Stimulated activated CD8-positive, alpha-beta memory T cell treated with anti-CD3 and anti-CD28 coated beads, Interleukin-7, amount 100 ng/mL, for 1 hour (primary cell): ENCODE measurements at places on chromosomes 12 and 14.

- DNase-seq = no peak
Observed at GRCh38 chr12:110246636-110247339, 34.3 kb upstream of the ATP2A2 start.

GRCh38 chr12:25692115-25693035, 139.3 kb upstream of the LMNTD1 start:
- DNase-seq = no peak

DNA sequence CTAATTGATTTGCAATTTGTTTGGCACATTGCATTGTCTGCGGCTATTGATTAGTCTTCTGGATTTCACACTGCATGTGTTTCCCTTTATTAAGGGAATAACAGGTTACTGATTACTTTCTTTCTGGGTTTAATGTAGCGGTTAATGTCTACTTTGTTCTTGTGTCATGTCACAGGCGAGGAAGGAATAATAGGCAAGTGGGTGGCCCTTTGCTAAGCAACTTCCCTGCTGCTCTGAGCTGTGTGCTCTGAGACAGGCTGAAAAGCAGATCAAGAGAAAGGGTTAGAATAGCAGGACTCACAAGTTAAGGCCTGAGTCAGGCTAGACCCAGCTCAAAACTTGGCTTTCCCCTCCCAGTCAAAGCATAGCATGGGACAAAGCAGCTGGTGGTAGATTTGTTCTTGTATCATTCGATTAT, 77.2 kb downstream of the NKX2-1 start:
- DNase-seq = no peak

- DNase-seq = no peak
Observed at GRCh38 chr14:104841730-104842129, 23.3 kb upstream of the CEP170B start.

DNA sequence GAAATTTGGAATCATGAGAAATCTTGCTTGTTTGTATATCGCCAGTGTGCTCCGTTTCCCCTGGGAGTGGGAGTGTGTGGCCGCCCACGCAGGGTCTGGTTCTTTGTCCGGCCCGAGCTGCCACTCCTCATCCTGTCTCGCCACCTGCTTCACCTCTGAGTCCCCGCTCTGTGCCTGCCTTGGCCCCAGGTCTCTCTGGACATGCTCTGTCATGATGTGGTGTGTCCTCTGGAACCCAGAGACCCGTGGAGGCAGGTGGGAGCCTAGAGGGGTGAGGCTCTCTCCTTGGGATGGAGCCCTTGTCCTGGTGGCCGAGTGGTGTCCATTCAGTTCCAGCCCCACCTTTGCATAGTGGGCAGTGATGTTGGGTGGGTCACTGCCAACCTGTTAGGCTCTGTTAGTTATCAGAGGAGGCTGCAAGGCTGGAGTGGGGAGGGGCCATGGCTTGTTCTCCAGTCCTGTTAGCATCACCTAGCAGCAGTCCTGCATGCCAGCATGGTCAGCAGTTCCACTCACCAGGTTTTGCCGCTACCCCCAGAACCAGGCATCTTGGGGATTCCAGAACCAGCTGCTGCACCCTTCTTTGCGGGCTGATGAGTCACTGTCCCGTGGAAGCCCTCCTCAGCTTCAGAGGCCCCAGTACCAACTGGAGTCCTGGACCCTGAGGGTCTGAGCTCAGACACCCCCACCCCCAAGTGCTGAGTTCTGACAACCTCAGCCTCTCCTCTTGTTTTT, 76.5 kb downstream of the EP400 start:
- DNase-seq = no peak

- no peak for DNase-seq
Observed at GRCh38 chr12:127119600-127120140, 1147.3 kb upstream of the TMEM132C start.

DNA sequence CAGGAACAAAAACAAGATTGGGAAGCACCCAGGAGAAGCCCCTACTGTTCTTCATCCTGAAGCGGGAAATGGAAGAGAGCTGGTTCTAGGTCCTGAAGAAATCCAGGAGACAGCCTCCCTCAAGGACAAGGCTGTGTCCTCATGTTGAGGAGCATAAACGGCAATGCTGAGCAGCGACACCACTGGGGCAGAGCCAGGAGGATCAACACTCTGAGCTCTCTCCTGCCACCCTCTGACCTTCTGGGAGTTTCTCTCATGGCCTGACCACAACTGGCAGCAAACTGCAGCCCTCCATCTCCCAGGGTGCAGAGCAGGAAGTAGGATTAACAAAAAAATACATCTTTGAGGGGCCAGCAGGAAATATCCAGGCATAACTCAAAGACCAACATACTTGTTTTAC, 1292.2 kb upstream of the TMEM132C start:
- no peak for DNase-seq

- no peak for DNase-seq
Observed at GRCh38 chr14:49849213-49849847, 3.3 kb downstream of the NEMF start.

DNA sequence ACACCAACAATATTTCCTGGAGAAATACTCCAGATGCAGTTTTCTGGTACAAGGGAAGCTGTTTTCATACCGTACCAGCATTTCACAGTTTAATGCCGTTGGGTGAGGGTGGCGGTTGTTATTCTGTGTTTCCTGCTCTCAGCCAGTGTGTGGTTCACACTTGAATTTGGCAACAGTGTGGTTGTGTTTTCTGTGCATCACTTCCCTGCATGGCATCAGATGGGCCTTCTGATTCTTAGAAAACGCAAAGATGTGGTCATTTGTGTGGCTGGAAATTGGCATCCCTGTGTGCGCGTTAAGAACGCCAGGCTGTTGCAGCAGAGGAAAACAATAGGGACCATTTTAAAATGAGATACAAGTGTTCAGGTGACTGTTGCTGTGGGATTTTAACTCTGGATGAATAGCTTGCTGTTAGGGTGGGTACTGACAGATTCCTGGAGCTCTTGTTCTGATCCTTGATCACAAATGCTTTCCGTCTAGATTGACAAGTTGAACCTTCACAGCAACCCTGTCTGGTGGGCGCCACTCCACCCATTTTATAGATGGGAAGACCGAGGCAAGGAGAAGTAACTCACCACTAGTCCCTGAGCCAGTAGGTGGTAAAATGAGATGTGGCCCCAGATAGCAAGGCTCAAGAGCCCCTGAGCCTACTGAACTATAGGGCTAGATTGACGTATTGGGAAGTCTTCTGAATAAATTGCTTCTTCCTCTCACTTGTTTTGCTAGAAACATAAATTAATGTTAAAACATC, 231.2 kb downstream of the CHST11 start:
- DNase-seq = peak; percentile 21

GRCh38 chr14:51816031-51816430, 44.4 kb upstream of the GNG2 start:
- no peak for DNase-seq

GRCh38 chr14:80468331-80469122, 257.2 kb upstream of the DIO2 start:
- no peak for DNase-seq

- no peak for DNase-seq
Observed at GRCh38 chr14:59595071-59595470, 18.5 kb upstream of the CCDC175 start.

DNA sequence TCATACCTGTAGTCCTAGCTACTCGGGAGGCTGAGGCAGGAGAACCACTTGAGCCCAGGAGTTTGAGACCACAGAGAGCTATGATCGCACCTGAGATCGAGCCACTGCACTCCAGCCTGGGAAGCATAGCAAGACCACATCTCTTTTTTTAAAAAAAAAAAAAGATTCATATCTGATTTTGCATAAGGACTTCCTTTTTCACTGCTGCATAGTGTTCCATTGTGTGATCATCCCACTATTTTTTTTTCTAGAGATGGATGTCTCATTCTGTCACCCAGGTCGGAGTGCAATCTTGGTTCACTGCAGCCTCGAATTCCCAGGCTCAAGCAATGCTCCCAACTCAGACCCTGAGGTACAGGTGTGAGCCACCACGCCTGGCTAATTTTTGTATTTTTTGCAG, 50.4 kb downstream of the PHETA1 start:
- DNase-seq = no peak

GRCh38 chr12:95548539-95549391, 2.5 kb downstream of the USP44 start:
- DNase-seq = peak; percentile 31

- DNase-seq = no peak
Observed at GRCh38 chr14:94337274-94337673, 14.1 kb upstream of the SERPINA6 start.

DNA sequence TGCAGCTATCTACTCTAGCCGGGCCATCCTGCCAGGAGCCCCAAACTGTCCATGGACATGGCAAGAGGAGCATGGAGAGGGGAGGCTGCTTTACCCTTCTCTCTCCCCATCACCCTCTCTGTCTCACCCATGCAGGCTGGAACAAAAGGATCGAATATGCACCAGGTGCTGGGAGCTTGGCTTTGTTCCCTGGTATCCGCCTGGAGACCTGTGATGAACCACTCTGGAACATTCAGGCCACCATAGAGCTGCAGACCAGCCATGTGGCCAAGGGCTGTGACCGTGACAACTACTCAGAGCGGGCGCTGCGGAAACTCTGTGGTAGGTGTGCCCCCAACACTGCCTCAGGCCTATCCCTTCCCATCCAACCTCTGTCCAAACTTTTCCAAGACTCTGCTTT, 5.9 kb downstream of the CLSTN3 start:
- no peak for DNase-seq

- no peak for DNase-seq
Observed at GRCh38 chr12:40156021-40156764, 50.3 kb upstream of the SLC2A13 start.

GRCh38 chr14:96039633-96040311, 610 bp downstream of the C14orf132 start:
- no peak for DNase-seq

GRCh38 chr12:25546318-25546717, 6.8 kb downstream of the LMNTD1 start:
- DNase-seq = no peak

- DNase-seq = peak; percentile 79
Observed at GRCh38 chr12:47812797-47813510, 6.7 kb downstream of the HDAC7 start.

GRCh38 chr12:70639535-70639934, 2.3 kb upstream of the PTPRB start:
- DNase-seq = no peak

GRCh38 chr14:61460718-61461611, 139.6 kb downstream of the PRKCH start:
- no peak for DNase-seq

- DNase-seq = no peak
Observed at GRCh38 chr14:62897771-62898170, 147.5 kb downstream of the KCNH5 start.

DNA sequence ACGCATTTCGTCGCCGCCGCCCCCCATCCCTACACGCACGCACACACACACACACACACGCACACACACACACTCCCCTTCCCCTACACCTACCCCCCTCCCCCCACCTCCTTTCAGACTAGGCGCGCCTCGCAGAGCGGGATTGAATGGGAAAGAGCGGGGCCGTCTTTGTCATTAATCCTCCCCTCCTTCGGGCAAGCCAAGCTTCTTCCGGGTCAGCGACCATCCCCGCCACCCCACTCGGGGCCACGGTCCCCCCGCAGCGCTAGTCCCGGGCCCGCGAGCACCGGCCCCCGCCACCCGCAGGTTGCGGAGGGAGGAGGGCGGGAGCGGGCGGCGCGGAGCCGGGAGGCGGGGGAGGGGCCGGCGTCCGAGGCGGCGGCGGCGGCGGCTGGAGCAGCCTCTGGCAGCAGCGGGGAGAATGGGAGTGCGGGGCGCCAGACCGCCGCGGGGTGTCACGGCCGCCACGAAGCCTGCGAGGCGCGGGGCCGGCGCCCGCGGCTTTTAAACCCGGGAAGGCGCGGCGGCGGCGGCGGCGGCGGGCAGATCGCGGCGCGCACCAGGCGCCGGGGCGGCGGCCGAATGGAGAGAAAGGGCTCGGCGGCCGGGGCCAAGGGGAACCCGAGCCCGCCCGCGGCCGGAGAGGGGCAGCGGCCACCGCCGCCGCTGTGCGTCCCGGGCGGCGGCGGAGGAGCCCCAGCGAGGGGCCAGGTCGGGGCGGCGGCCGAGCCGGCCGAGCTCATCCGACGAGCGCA, at the start of gene TTC9:
Gene TTC9, plus strand, starts transcription at position 369 of the 755 bp plus-strand sequence. Its CDS starts 214 bp downstream, at position 583.
- no peak for DNase-seq

GRCh38 chr12:17992002-17992656, 97.9 kb downstream of the RERGL start:
- DNase-seq = no peak

- DNase-seq = no peak
Observed at GRCh38 chr12:93946542-93947150, 201.7 kb upstream of the PLXNC1 start.

DNA sequence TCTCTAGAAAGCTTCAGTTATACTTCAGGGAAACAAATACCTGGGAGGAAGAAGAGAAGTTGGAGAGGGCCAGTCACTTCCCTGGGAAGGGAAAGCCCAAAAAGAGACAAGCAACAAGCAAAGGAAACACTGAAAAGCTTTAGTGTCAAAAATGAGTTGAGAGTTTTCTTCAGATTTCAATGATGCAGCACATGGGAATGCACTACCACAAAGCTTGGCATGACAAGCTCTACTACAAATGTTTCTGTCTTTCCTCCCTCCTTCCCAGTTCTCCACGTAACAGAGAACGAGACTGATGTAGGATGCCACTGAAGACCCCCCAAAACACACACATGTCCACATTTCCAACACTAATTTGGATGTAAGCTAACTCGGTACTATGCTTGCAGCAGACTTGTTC, 26.8 kb upstream of the ADAMTS20 start:
- no peak for DNase-seq

GRCh38 chr12:22209422-22209821, 125.1 kb downstream of the ST8SIA1 start:
- no peak for DNase-seq

DNA sequence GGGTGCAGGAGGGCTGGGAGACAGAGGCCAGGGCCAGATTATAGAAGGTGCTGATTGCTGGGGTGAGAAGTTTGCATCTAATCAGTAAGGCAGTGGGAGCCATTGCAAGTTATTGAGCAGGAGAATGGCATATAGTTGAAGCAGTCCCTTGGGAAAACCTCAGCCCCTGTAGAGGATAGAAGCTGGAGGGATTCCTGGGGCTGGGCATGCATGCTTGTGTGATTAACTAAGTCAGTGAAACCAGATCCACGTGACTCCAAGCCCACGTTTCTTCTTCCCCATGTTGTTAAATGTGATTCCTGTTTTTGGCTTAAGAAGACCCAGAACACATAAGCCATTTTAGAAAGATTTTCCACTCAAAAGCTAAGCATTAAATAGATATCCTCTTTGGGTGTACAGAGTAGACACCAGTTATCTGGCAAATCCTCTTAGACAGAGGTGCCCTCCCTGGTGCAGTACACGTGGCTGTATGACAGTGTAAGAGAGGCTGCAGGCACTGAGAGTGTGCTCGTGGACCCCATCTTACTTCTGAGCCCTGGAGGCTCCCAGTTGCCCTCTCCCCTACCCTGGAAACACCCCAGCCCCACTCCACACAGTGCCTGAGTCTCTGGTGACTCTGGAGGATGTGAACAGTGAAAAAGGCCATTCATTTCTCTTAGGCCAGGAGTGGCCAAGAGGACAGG, 3.2 kb downstream of the C14orf132 start:
- no peak for DNase-seq

- no peak for DNase-seq
Observed at GRCh38 chr12:122235741-122236140, 9.9 kb upstream of the DIABLO start.

DNA sequence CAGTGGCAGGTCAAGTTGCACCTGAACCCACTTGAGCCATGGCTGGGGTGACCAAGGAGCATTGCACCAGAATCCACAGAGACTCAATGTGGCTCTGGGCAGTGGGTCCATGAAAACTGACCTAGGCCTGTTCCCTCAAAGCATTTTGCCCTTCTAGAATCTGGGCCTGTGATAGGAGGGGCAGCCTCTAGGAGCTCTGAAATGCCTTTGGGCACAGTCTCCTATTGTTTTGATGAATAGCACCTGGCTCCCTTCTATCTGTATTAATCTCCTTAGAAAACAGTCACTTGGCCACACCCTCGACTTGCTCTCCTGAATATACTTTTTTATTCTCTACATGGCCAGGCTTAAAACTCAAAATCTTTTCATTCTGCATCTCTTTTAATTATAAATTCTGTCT, 14.1 kb upstream of the KRAS start:
- no peak for DNase-seq
